Renal pelvis (tissue), 12 donors: ENCODE measurements at places on chromosomes 11 and 22. TPM values are rescaled to one million over a fixed set of nuclear protein-coding genes. Genes with fewer than 3 reads are reported as not detected.

Gene CDC45
- 19.6 TPM for polyA plus RNA-seq

Gene OSBP2
- polyA plus RNA-seq, result 6.7 TPM

Gene HTR3B
- 0.25 TPM for polyA plus RNA-seq

Gene CASP1
- polyA plus RNA-seq, result 4.9 TPM

Gene OR8D1
- not detected for polyA plus RNA-seq

Gene NXPE4
- polyA plus RNA-seq, result not detected

Gene FGF4
- polyA plus RNA-seq, result not detected

Gene MOV10L1
- 1.1 TPM for polyA plus RNA-seq

Gene LBHD1
- polyA plus RNA-seq, result 8.6 TPM

Gene HEPN1
- polyA plus RNA-seq, result 1.8 TPM

Gene OR2AG1
- not detected for polyA plus RNA-seq

Gene BRMS1
- polyA plus RNA-seq, result 36.3 TPM

Gene MIF
- 248 TPM for polyA plus RNA-seq

Gene RTN4R
- 11.2 TPM for polyA plus RNA-seq

Gene TMPRSS5
- 1.7 TPM for polyA plus RNA-seq

Gene OR51B2
- polyA plus RNA-seq, result not detected

Gene OR4A16
- polyA plus RNA-seq, result not detected

Gene CARD18
- polyA plus RNA-seq, result not detected

Gene MGAT3
- polyA plus RNA-seq, result 31.2 TPM

Gene LDHAL6A
- 1.5 TPM for polyA plus RNA-seq

Gene DDX25
- polyA plus RNA-seq, result 4.7 TPM

Gene PRSS23
- polyA plus RNA-seq, result 97.2 TPM

Gene SCGB1C1
- 0.56 TPM for polyA plus RNA-seq

Gene SHISA8
- polyA plus RNA-seq, result 1.6 TPM

Gene NCF4
- 1.8 TPM for polyA plus RNA-seq

Gene NAALADL1
- 13.5 TPM for polyA plus RNA-seq

Gene APOBEC3G
- polyA plus RNA-seq, result 6.5 TPM

Gene OR10V1
- not detected for polyA plus RNA-seq

Gene CBLIF
- polyA plus RNA-seq, result 0.27 TPM

Gene ADORA2A
- polyA plus RNA-seq, result 8.8 TPM

Gene C11orf86
- 0.07 TPM for polyA plus RNA-seq

Gene OR5M8
- polyA plus RNA-seq, result not detected

Gene SCARF2
- 29.6 TPM for polyA plus RNA-seq

Gene RTN4RL2
- polyA plus RNA-seq, result 3.8 TPM

Gene LRRC10B
- polyA plus RNA-seq, result 1.2 TPM

Gene OR5A1
- 0.01 TPM for polyA plus RNA-seq

Gene SGSM1
- polyA plus RNA-seq, result 2.0 TPM

Gene UBQLN3
- polyA plus RNA-seq, result not detected

Gene MS4A3
- polyA plus RNA-seq, result 1.1 TPM

Gene TOB2
- polyA plus RNA-seq, result 60.6 TPM

Gene TRIM29
- 1.7 TPM for polyA plus RNA-seq

Gene SCGB1A1
- polyA plus RNA-seq, result not detected

Gene TMEM25
- 31.7 TPM for polyA plus RNA-seq

Gene ART1
- not detected for polyA plus RNA-seq

Gene RAB38
- 21.9 TPM for polyA plus RNA-seq

Gene KRTAP5-11
- 0.83 TPM for polyA plus RNA-seq

Gene TH
- polyA plus RNA-seq, result 1.7 TPM

Gene RGL4
- 3.9 TPM for polyA plus RNA-seq

Gene LRRC75B
- polyA plus RNA-seq, result 33.6 TPM

Gene SLC22A8
- 60.6 TPM for polyA plus RNA-seq

Gene MAPK8IP2
- polyA plus RNA-seq, result 1.0 TPM

Gene B4GAT1
- polyA plus RNA-seq, result 56.2 TPM

Gene OR56A1
- polyA plus RNA-seq, result not detected

Gene OR5B21
- not detected for polyA plus RNA-seq

Gene RIMBP3B
- polyA plus RNA-seq, result not detected
